ENCODE measurements at places on chromosomes 5 and 9.

GRCh38 chr9:113594484-113595299, 131.2 kb downstream of the RGS3 start:
- DNase-seq: no peak

GRCh38 chr5:12861886-12862654, 957.8 kb upstream of the CTNND2 start:
- DNase-seq: no peak

GRCh38 chr9:20426019-20426418, 196.3 kb downstream of the MLLT3 start:
- no peak for DNase-seq

DNA sequence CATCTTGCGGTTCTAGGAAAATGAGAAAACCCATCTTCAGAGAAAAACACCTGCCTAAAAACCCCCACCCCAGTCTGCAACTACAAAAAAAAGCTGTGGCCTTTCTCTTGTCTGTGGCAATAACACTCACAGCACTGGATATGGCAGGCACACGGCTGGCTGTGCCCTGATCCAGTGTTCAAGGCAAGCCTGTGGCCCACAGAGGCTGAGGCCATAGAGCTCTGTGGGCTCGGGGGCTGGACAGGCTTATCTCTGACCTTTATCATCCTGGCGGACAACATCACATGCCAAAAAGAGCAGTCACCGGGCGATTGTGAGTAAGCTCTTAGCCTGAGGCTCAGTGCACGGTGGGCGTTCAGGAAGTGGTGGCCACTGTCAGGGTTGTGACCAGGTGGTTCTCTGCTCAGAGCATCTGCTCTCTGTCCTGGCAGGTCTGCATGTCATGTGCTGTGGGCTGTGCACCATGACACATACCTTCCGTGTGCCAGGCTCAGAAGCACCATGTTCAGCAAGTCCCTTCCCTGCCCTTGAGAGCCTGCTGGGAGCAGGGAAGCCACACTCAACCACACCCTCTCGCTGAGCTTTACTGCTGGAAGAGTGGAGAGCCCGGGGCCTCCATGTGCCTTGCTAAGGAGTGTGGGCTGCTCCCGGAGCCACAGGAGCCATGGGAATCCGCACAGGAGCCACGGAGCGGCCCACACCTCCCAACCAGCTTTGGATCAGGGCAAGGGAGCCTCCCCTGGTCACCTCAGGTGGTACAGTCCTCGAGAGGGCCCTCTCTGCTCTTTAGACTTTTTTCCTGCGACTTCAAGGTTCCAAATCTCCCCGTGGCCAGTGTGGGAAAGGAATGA, 34.6 kb upstream of the WDR38 start:
- no peak for DNase-seq

DNA sequence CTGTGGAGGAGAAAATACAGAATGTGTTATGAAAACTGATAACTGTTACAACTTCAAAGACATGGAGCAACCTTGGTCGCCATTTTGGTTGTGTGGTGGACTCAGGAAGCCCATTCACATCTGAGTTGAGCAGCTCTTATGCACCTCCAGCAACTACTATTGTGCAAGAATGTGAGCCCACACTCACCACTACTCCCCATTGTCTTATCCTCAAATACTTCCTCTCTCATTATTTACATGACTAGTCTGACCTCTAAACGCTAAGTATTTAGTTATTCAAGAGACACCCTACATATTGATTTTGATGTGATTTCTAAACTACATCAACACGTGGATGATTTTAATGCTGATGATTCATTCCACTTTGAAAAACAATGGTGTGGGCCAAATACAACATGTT, 516.6 kb upstream of the CLINT1 start:
- DNase-seq: no peak

All from CD4-positive, alpha-beta T cell (primary cell).